ENCODE measurements at places on chromosomes 7 and 10.

GRCh38 chr10:43111101-43111500, 27.1 kb upstream of the CSGALNACT2 start:
- H3K27me3 ChIP-seq = no peaks in the 10 kb centered on the region
- DNase-seq = no peak
- H3K36me3 ChIP-seq = no peaks in the 10 kb centered on the region
- H3K27ac ChIP-seq = no peak overlapping the region

DNA sequence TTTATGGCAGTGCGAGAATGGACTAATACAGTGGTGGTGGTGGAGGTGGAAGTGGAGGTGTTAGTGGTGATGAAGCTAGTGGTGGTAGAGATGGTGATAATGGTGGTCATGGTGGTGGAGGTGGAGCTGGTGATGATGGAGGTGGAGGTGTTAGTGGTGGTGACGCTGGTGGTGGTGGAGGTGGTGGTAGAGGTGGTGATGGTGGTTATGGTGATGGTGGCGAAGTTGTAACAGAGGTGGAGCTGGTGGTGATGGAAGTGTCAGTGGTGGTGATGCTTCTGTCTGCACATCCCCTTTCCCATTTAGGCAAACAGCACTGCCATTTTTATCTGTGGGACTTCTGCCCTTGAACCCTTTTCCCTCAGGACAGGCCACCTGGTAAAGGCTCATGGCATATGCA, 7.4 kb upstream of the PTPRN2 start:
- no peak overlapping the region for H3K4me3 ChIP-seq
- H3K27me3 ChIP-seq = no peaks in the 10 kb centered on the region
- H3K27ac ChIP-seq = no peak overlapping the region
- H3K4me1 ChIP-seq = no peaks in the 10 kb centered on the region
- no peaks in the 10 kb centered on the region for H3K36me3 ChIP-seq
- DNase-seq = no peak

DNA sequence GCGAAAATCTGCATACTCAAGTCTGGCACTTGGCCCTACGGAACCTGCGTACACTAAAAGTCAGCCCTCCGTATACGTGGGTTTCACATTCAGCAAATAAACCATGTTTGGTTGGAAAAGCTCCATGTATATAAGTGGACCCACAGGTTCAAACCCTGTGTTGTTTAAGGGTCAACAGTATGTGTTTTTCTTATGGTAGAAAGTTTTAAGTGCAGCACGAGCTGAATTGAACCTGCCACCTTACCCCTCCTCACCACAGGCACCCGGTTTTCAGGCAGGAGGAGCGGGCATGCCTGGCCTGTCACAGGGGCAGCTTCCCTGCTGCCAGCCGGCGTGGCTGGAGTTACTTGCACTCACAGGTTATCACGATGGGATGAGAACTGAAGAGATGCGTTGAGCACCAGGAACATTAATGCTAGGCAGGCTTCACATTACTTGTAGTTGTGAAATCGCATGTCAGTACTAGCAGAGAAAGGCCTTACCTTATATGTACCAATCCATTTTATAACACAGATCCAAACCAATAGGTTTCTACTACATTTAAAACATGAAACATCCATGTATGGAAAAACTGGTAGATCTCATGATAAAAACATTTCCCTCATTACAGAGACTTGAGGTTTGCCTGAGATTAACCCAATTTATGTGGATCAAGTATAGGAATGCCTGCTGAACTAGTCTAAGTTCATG, 12.9 kb downstream of the INSIG1 start:
- no peak for DNase-seq
- H3K27me3 ChIP-seq = no peaks in the 10 kb centered on the region
- H3K27ac ChIP-seq = no peak overlapping the region
- no peaks in the 10 kb centered on the region for H3K4me1 ChIP-seq
- no peak overlapping the region for H3K4me3 ChIP-seq

GRCh38 chr10:112361951-112362751, 11.8 kb upstream of the ACSL5 start:
- H3K36me3 ChIP-seq = no peaks in the 10 kb centered on the region
- peak overlapping the region; percentile 54 for H3K27ac ChIP-seq
- no peak overlapping the region for H3K4me3 ChIP-seq
- no peaks in the 10 kb centered on the region for H3K27me3 ChIP-seq
- peaks cover 3% of the 10 kb centered on the region for H3K4me1 ChIP-seq

DNA sequence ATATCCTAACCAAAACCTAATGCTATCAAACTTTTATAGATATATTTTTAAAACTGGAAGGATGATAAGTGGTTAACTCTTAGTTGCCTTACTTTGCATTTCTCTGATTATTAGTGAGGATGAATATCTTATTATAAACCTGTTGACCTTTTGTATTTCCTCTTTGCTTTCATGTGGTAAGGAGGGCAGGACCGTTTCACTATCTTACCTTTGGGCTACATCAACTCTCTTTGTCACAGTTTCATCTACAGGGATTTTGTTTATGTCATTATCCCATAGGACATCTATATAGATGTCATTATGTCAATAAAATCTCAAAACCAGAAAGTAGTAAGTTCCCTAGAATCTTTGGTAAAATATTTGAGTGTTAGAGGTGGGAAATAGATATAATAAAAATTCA, 219.3 kb downstream of the THSD7A start:
- no peak overlapping the region for H3K4me3 ChIP-seq
- no peak for DNase-seq
- no peaks in the 10 kb centered on the region for H3K4me1 ChIP-seq
- no peaks in the 10 kb centered on the region for H3K27me3 ChIP-seq
- no peak overlapping the region for H3K27ac ChIP-seq
- no peaks in the 10 kb centered on the region for H3K36me3 ChIP-seq

DNA sequence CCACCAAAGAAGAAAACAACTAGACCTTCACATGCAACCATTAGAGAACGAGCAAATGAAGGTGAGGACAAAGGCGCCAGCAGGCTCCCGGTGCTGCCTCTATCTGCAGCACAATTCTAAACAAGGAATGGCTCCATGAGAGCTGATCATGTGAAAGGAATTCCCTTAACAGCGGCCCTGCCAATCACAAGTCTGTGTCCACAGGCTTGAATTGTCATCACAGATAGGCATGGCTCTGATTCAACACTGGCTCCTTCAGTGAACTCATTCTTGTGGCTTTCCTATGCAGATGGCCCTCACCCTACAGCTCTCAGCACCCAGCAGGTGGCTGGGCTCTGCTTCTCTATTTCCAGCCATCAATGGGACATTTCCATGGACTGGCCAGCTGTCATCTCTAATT, 36.2 kb downstream of the LAMB1 start:
- H3K4me1 ChIP-seq = no peaks in the 10 kb centered on the region
- no peaks in the 10 kb centered on the region for H3K27me3 ChIP-seq
- H3K36me3 ChIP-seq = no peaks in the 10 kb centered on the region
- no peak overlapping the region for H3K27ac ChIP-seq

- no peak overlapping the region for H3K4me3 ChIP-seq
- H3K27me3 ChIP-seq = no peaks in the 10 kb centered on the region
- H3K36me3 ChIP-seq = no peaks in the 10 kb centered on the region
- DNase-seq = no peak
- H3K4me1 ChIP-seq = no peaks in the 10 kb centered on the region
- H3K27ac ChIP-seq = no peak overlapping the region
These were observed 411.3 kb downstream of the CCSER2 start for GRCh38 chr10:84739641-84740040.

DNA sequence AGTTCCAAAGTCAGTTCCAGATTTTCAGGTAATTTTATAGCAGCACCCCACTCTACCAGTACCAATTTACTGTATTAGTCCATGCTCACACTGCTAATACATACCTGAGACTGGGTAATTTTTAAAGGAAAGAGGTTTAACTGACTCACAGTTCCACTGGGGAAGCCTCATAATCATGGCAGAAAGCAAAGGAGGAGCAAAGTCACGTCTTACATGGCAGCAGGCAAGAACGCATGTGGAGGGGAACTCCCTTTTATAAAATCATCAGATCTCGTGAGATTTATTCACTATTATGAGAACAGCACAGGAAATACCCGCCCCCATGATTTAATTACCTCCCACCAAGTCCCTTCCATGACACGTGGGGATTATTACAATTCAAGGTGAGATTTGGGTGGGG, 142.4 kb downstream of the AHR start:
- no peaks in the 10 kb centered on the region for H3K4me1 ChIP-seq
- no peaks in the 10 kb centered on the region for H3K36me3 ChIP-seq
- DNase-seq = no peak

DNA sequence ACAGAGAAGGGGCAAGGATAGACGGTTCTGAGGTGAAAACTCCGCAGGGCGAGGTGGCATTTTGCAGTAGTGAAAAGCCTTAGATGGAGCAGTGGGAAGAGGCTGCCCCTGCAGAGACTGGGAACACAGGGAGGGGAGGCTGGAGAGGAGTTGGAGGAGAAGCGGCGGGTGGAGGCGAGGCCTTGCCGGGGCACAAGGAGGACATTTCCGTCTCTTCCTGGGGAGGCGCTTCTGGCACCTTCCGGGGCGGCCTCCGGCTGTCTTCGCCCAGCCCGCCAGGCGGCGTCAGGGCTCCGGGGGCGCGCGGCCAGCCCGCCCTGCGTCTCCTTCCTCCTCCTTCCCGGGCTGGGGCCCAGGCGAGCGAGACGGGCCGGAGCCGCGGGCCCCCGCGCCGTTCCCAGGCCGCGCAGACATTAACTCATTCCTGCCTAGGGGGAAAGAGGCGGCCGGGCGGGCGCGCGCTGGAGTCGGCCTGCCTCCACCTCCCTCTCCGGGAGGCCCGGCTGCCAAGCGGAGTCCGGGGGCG, 42.7 kb downstream of the LDB3 start:
- peak; percentile 96 for DNase-seq
- H3K27me3 ChIP-seq = peaks cover 74% of the 10 kb centered on the region
- H3K4me3 ChIP-seq = peak overlapping the region; percentile 94
- H3K27ac ChIP-seq = peak overlapping the region; percentile 95
- H3K36me3 ChIP-seq = no peaks in the 10 kb centered on the region

All from spleen (tissue), 13 donors.